ENCODE measurements at places on chromosomes 4 and X.

- DNase-seq = no peak
Measured at GRCh38 chrX:71909956-71910355, 689 bp upstream of the NHSL2 start.

DNA sequence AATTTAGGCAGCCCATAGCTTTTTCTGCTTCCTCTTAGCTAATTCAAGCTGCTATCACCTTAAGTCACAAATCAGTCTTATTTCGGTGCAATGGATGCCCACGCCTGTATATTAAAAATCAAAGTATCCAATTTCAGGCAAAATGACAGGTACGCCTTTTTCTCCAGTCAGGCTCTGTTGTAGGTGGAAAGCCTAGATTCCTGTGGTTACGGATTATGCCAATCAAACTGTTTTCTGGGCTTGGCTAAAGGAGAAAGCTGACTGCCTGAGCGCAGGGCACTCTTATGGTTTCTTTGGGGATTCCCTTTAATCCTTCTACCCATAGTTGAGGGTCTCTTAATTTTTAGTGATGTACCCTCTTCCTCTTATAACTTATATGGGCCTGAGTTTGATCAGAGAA is 550.5 kb downstream of the PDHA2 start:
- no peak for DNase-seq

DNA sequence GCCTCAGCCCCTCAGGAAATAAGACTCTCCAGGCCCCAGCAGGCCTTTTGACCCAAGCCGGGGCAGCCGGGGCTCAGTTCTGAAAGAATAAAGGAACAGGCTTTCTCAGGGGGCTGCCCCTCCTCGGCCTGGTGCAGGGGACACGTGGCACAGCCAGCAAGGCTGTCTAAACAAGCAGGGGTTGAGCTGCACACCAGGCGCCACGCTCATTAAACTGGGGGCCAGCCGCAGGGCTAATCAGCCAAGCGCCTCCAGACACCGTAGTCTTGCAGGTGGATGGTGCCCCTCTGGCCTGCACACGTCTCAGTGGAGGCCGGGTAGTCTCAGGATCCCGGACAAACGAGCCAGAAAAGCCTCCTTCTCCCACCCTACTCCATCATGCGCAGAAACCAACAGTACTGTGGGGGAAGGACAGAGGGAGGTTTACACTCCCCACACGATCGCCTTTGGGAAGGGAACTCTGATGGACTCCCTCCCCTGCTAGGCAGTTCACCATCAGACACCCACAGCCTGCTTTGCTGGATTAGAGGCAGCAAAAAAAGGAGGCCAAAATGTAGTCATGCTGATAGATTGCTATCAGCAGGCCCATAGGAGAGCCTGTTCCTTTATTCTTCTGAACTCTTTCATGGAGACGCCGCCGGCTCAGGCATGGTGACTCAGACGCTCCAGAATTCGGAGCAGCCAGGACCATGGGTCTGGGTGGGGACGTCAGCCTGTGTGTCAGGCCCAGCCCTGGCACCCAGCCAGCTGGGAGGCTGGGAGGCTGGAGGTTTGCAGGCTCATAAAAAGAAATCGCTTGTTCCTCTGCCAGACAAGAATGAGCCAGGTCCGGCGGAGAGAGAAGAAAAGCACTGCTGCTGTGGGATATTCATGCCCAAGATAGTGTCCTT is 342.4 kb downstream of the BCOR start:
- no peak for DNase-seq

DNA sequence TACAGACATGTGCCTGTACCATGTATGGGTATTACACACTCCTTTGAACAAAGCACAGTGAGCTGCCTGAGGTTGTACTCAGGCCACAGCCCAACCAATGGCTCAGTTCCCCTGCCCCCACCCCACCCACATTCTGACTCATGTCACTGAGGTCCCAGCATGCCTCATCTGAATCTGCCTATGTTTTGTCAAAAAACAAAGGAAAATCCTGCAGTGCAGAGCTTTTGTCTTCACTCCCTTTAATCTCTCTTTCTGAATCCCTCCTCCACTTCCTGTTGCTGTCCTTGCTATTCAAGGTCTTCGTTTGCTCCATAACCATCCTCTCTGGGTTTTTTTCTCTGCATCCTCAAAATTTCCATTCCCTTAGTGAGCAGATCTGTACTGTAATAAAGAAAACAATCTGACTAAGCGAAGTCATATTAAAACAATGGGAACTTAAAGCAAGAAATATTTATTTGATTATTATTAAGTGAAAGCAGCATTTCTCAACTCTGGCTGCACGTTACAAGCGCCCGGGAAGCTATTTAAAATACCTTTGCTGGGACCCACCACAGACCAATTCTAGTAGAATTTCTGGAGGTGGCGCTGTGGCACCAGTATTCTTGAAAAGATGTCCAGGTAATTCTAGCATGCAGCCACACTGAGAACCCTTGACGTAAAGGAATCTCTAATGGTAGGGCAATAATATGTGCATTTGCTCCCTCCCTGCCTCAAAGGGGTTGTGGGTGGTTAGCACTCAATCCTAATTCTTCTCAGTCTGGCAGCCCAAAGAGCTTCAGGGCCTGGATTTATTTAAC is 8.7 kb downstream of the GUCY2F start:
- DNase-seq = no peak

GRCh38 chrX:122055979-122056715 is 1008.7 kb downstream of the GLUD2 start:
- DNase-seq = no peak

GRCh38 chrX:30864383-30864785 is 24.7 kb downstream of the TAB3 start:
- DNase-seq = no peak

DNA sequence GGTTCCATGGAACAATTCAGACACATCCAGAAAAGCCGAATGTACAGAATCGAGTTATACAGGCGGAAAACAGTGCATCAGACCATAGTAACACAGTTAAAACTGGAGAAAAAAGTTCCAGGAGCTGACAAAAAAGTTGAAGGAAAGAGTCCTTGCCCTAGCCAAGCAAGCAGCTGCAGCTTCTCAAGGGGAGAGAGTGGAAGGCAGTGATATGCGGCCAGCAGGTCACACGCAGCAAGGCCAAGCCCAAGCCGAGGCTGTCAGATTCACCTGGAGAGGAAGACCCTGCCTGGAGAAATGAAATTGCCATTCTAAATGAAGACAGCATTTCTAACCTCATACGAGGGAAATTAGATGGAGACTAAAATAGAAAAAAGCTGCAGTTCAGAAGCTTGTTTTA is 55.8 kb downstream of the RGS12 start:
- DNase-seq = no peak

- no peak for DNase-seq
Measured at GRCh38 chr4:136731025-136731424, 801.3 kb downstream of the PCDH18 start.

- DNase-seq = no peak
Measured at GRCh38 chr4:176360446-176360845, 40.7 kb downstream of the SPCS3 start.

GRCh38 chr4:124839786-124840390 is 127.4 kb upstream of the ANKRD50 start:
- DNase-seq = no peak

DNA sequence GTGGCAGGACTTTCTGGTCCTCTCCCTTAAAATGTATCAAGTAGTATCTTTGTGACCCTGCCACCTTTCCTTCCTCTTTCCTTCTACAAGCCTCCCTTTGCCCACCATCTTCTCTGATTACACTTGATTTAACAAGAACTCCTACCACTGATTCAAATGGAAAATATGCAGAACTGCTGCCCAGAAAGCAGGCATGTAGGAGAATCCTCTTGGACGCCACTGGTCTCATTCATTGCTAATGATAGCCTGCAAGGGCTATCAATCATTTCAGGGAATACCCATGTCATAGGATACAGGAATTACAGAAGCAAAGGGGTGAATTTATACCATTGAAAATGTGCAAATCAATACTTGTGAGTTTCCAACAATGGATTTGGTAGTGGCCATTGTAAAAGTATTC is 294.6 kb upstream of the NRK start:
- DNase-seq = no peak

DNA sequence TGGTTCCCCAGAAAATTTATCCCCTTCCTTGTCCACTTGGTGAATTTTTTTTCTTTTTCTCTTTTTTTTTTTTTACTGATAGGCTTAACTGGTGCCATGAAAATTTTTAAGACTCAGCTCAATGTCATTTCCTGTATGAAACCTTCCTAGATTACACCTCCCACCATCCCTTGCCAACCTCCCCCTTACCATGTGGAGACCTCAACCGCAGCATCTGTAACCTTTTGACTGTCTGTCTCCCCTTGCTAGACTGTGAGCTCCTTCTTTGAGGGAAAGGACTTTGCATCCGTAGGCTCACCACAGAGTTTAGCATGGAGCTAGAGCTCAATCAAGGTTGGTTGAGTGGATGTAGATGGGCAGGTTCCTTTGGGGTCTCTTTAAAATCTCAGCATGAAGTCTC is 5.2 kb upstream of the PGRMC1 start:
- DNase-seq = no peak

- no peak for DNase-seq
Measured at GRCh38 chr4:106320235-106320634, 3.9 kb downstream of the AIMP1 start.

GRCh38 chr4:9964879-9965278 is 56.4 kb downstream of the SLC2A9 start:
- no peak for DNase-seq

DNA sequence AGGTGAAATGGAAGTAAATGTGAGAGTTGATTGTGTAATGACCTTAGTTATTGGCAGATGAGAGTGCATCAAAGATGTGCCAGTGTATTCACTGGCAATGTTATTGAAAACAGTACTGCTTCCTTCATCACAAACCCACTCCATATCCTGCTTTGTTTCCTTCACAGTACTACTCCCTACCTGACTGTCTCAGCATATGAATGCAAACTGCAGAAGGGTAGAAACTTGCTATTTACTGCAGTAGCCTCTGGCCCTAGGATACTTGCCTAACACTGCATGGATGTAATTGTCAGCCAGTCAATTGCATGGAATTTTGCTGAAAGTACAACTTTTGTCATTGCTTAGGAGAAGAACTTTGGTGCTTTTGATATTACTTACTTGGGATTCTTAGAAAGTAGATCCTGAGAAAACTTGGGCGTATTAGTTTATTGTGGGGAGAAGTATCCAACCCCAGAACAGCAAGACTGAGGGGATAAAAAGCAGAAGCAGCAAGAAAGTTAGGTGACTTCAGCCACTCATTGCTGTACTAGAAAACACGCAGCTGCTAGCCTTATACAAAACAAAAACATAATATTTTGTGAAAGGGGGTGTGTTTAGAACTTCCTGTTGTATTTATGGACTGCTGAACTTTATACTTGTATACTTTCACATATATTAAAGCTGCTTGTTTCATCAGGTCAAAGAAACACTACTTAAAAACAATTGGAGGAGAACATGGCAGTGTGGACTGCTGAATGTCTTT is 219.0 kb downstream of the CCNG2 start:
- DNase-seq = no peak

GRCh38 chr4:26611885-26612284 is 28.0 kb downstream of the TBC1D19 start:
- no peak for DNase-seq

- DNase-seq = no peak
Measured at GRCh38 chrX:22634083-22634482, 361.4 kb downstream of the CBLL2 start.

- no peak for DNase-seq
Measured at GRCh38 chr4:114435116-114435515, 163.5 kb upstream of the UGT8 start.

DNA sequence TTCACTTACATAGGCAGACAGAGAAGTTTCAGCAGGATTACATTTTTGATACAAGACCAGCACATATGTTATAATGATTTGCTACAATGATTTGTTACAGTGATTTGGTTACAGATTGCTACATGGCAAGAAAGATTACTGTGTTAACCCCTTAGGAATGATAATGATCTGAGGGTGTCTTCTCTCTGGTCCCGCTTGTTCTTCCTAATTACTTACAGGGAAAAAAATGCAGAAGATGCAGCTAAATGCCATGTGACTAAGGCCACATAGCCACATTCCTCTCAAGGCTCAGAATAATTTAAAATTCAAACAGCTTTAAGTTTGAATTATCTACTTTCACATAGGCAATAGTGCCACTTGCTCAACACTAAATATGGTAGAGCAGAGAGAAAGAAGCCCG is 9.7 kb upstream of the LAP3 start:
- DNase-seq = no peak

GRCh38 chr4:26088433-26088928 is 174.5 kb downstream of the SMIM20 start:
- DNase-seq = no peak

- no peak for DNase-seq
Measured at GRCh38 chrX:19183761-19184477, 61.7 kb upstream of the ADGRG2 start.

DNA sequence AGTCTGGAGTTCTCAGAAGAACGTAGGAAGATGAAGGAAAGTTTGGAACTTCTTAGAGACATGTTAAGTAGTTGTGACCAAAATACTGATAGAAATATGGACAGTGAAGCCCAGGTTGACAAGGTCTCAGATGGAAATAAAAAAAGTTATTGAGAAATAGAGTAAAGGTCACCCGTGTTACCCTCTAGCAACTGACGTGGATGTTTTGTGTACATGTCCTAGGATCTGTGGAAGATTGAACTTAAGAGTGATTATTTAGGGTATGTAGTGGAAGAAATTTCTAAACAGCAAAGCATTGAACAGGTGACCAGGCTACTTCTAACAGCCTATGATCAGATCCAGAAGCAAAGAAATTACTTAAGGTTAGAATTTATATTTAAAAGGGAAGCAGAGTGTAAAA is 1020.4 kb downstream of the FSTL5 start:
- no peak for DNase-seq

DNA sequence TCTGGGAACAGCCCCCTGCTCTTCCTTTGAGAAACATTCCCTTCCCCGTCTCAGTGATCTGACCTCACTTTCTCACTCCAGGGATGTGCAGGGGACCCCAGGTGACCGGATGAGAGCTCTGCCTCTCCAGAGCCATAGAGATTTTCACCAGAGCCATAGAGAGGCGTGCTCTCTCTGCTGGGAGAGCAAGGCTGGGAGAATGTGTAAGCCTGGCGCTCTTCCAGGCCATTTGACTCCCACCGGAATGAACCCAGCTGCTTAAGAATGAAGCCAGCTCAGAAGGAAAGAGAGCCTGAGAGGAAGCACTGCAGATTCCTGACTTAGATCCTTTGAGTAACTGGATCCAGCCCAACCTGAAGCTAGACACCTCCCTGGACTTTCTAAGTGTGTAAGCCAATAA is 106.4 kb downstream of the DHX15 start:
- DNase-seq = no peak

- no peak for DNase-seq
Measured at GRCh38 chrX:44903830-44904530, 31.0 kb downstream of the KDM6A start.

DNA sequence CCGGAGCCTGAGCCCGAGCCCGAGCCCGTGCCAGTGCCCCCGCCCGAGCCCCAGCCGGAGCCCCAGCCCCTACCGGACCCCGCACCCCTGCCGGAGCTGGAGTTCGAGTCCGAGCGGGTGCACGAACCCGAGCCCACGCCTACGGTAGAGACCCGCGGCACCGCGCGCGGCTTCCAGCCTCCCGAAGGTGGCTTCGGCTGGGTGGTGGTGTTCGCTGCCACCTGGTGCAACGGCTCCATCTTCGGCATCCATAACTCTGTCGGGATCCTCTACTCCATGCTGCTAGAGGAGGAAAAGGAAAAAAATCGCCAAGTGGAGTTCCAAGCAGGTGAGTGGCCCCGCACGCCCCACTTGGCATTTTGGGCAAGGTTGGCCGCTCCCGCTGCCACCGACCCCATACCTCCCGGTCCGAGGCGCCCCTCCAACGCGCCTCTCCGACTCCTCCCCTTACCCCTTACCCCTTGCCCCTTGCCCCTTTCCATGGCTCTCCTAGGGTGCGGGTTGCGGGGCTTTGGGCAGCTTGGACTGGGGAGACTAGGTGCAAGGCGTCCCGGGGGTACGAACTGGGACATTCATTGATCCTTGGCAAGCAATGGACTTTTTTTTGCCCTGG is 553 bp downstream of the SLC16A2 start:
- no peak for DNase-seq

Data from activated gamma-delta T cell treated with anti-CD3 and anti-CD28 coated beads, Interleukin-2, amount 50 U/mL, for 16 hours (primary cell).